Activated CD8-positive, alpha-beta memory T cell treated with anti-CD3 and anti-CD28 coated beads for 36 hours (primary cell): ENCODE measurements at places on chromosomes 16 and 17. TPM values are rescaled to one million over a fixed set of nuclear protein-coding genes. Genes with fewer than 3 reads are reported as not detected.

The SPATA32 gene
- total RNA-seq = 0.25 TPM

The PLK1 gene
- total RNA-seq = 65.0 TPM

The C17orf107 gene
- 3.2 TPM for total RNA-seq

The LGALS9B gene
- total RNA-seq = not detected

The LGALS9C gene
- total RNA-seq = not detected

The EMP2 gene
- not detected for total RNA-seq

The SARM1 gene
- total RNA-seq = 35.3 TPM

The KCNJ12 gene
- not detected for total RNA-seq

The ERI2 gene
- 23.2 TPM for total RNA-seq

The TMED6 gene
- total RNA-seq = 0.73 TPM
